ENCODE measurements at places on chromosomes 13 and 19.

- DNase-seq = no peak
Observed at GRCh38 chr13:109255141-109255856, 531.1 kb downstream of the IRS2 start.

DNA sequence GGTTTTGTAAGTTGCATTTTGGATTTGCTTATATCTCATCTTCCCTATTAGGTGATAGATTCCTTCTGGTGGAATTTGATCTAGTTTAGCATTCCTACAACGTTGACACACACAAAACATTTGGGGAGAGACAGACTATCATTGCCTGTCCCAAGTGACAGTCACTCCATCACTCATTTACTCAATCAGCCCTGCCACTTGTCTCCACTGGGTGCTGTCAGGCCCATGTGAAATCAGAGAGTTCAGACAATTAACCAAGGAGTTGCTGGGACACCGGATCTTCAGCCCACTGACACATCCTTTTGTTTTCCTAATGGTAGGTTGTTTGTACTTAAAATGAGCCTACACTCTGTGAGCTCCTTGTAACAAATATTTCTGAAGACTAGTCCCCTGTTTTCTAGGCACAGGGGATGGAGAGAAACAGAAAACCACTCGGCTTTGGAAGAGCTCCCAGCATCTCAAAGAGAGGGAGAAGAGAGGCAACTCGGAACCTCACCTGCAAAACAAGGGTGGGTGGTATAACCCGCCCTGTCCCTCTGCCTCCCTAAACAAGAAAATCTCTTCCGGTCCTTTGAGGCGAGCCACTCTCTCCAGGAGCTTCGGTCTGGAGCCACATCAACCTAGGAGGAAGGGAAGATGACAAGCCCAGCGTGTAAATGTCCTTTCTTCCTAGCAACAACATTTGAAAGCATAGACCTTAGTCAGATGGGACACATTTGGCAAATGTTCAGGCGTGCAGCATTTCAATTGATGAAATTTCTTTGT lies 440.9 kb upstream of the KLF12 start:
- DNase-seq = no peak

DNA sequence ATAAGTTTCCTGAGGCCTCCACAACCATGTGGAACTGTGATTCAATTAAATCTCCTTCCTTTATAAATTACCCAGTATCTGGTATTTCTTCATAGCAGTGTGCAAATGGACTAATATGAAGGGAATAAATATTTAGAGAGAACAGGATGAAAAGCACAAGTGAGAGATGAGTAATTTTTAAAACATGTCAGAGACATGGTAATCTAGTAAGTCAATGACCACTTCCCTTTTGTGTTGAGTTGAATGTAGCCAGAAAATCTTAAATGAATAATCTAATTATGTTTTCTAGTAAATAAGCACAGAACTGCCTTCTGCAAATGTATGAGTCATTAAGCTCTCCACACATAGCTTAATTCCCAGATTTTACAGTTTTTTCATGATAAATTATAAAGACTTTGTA lies 524.1 kb upstream of the SLITRK5 start:
- DNase-seq = no peak

DNA sequence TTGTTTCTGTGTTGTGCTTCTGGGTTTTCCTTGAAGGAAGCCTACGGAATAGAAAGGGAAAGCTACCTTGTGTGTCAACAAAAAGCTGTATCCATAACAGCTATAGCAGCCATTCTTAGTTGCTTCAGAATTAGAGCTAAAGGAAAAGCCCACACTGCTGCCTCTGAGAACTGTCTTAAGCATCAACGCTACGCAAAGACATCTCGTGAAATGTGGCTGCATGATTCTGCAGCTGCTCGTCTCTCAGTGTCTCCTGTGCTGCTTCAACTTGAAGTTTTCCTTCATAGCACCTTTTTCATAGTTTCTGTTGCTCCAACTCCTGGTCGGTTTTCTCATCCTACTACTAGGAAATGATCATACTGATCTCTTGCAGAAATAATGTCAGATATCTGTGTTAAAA lies 140.9 kb upstream of the MAB21L1 start:
- DNase-seq = no peak
